GM23248 (cell line): ENCODE measurements at places on chromosomes 16 and 17. TPM values are rescaled to one million over a fixed set of nuclear protein-coding genes. Genes with fewer than 3 reads are reported as not detected.

DNA sequence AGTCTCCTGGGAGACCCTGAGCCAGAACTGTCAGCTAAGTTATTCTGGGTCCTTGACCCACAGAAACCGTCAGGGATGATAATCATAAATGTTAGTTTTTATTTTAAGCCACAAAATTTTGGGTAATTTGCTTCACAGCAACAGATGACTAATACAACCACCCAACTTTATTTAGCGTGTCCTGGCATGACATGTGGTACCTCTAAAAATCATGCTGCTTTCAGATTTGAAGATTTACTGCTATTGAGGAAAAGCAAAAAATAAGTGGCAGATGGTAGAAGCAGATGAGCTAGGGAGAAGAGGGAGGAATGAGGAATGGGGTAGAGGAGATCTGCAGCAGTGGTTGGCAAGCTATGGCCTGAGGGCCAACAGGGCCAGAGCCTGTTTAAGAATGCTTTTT, 90.4 kb downstream of the TMEM100 start:
- peaks cover 4% of the 10 kb centered on the region; the same call in 1 of the 2 replicates for H3K27me3 ChIP-seq
- no peak overlapping the region for H3K4me3 ChIP-seq
- H3K4me1 ChIP-seq = no peaks in the 10 kb centered on the region; the same call in 1 of the 2 replicates
- no peak overlapping the region for H3K27ac ChIP-seq
- DNase-seq = no peak

GRCh38 chr17:13587487-13588338, 14.0 kb downstream of the HS3ST3A1 start:
- H3K4me3 ChIP-seq = no peak overlapping the region
- peak; percentile 69 for DNase-seq
- peak overlapping the region; percentile 46 for H3K27ac ChIP-seq

Gene RNU2-1
- not detected in 2 replicates for total RNA-seq

Gene PPM1D
- 7.8 and 7.9 TPM in 2 replicates for total RNA-seq

Gene SERPINF2
- not detected in 2 replicates for total RNA-seq

- no peaks in the 10 kb centered on the region for H3K4me1 ChIP-seq
- H3K27me3 ChIP-seq = no peaks in the 10 kb centered on the region
- no peak for DNase-seq
- no peak overlapping the region for H3K4me3 ChIP-seq
Observed at GRCh38 chr16:89139907-89140361, 31.6 kb upstream of the CDH15 start.
